ENCODE measurements at places on chromosomes 2 and 18.

DNA sequence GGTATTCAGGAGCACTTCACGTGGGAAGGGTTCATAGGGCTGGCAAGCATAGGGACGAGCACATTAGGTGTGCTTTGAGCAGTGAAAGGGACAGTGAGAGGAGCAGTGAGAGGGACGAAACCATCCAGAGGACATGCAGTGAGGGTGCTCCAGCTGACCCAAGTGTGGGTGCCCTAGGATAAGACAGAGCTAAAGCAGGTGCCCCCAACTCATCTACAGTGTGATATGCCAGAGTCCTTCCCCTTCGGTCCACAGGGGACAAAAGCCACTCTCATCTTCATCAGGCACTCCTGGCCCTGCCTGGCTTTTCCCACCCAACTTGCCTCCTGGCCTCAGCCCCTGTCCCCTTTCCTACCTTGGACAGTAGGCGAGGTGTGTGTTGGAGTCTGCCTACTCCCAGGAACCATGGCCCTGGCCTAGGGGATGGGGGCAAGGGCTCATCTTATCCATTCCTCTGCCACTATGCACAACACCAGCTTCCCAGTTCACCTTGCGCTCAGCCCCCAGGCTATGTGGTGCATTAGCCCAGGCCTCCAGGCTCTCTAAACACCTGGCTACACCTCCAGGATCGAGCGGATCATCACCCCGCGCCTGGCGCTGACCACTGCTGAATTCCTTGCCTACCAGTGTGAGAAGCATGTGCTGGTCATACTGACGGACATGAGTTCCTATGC lies 16.1 kb upstream of the ANKRD53 start:
- no peak for DNase-seq

GRCh38 chr2:43934567-43934966 lies 61.2 kb downstream of the LRPPRC start:
- DNase-seq, result no peak

DNA sequence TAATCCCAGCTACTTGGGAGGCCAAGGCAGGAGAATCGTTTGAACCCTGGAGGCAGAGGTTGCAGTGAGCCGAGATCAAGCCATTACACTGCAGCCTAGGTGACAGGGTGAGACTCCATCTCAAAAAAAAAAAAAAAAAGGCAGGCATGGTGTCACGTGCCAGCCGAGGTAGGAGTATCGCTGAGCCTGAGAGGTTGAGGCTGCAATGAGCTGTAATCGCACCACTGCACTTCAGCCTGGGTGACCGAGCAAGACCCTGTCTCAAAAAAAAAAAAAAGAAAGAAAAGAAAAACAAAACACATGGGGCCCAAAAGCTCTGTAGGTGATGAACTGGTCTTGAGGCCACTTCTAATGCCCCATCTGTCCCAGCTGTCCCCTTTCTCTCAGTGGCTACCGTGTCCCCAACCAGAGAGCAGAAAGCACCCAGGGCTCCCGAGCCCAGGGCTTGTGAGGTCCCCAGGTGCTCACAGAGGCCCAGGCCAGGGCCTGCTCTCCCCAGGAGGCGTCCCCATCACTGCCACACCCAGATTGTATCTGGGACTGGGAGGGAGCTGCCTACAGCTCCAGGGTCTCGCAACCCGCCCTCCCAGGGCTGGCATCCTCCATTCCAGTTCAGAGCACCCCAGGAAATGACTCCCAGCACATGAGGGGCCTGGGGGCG lies 8.5 kb downstream of the KLHL30 start:
- no peak for DNase-seq

GRCh38 chr2:147331790-147332419 lies 512.9 kb upstream of the ACVR2A start:
- no peak for DNase-seq

DNA sequence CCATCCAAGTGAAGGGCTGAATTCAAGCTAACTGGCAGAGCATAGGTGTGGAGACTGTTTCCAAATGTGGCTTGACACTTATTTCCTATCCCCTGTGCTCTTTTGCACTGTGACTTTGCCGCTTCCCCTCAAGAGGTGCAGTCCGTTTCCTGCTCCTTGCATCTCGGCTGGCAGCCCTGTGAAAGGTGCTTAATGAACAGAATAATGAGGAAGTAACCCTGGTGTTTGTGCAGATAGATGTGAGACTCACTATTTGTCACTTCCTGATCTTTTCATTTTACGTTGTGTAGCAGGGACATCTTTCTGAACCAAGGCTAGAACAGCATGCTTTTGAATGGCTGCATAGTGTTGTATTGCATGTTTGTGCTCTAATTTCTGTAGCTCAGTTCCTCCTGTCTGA lies 60.8 kb downstream of the CEP192 start:
- no peak for DNase-seq

DNA sequence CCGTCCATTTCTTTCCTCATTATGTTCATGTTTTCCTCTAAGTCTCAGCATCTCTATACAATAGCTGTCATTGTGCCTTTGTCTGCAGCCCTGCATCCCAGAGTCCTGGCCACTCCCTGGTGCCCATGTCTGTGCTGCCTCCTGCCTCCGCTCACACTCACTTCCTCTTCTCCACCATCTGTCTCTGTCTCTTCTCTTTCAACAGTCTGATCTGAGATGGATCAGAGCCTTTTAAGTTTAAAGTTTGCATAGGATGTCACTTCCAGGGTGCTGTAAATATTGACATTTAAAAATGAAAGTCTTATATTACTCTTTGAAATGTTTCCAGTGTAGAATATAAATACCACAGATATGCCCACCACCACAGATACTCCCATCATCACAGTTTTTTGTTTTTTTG lies 42.7 kb downstream of the UBE2F start:
- DNase-seq, result no peak

GRCh38 chr2:84940088-84940470 lies 30.9 kb upstream of the KCMF1 start:
- no peak for DNase-seq

- DNase-seq, result no peak
Measured at GRCh38 chr18:41982942-41983660, 28.1 kb downstream of the PIK3C3 start.

DNA sequence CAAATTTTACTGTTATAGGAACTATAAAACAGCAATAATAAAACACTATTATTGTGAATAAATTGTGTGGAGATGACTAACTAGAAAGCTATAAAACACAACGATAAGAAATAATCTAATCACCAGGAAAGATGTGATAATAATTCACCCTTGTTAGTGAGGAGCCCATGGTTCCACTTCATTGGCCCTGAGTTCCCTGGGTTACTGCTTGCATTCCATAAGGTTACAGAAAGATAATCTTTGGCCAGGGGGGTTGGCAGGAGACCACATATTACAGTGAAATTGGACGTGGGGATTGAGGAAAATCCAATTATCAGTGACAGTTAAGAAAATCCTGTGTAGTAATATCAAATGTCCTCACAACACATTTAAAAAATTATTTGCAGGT lies 2.5 kb upstream of the CPO start:
- no peak for DNase-seq

DNA sequence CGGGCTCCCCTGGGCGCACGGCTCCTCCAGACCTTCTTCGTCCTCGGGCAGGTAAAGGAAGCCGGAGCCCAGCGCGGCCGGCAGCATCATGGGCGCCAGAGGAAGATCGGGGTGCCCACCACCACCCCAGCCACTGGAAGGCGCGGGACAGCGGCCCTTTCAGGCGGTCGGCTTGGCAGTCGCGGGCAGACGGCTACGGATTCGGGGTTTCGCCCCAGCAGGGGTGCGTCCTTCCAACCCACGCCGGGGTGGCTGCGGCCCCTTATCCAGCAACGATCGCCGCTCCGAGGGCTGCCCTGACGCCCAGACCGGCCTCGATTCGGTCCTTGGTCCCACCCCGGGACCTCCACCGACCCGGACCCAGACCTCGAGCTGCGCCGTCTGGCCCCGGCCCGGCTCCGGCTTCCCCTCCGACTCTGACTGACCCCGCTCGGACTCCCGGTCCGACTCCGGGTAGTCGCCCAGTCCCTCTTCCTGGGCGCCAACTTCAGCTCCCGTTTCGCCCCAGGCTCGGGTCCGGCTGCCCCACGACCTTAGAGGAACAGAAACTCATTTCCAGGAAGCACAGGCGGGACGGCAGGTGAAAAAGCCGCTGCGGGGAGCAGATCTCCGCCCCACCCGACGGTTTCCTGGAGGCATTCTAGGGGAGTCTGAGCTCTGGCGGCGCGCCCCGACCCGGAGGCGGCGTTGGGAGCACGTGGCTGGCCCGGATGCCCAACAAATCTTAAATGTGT lies 30.2 kb upstream of the SSB start:
- no peak for DNase-seq

DNA sequence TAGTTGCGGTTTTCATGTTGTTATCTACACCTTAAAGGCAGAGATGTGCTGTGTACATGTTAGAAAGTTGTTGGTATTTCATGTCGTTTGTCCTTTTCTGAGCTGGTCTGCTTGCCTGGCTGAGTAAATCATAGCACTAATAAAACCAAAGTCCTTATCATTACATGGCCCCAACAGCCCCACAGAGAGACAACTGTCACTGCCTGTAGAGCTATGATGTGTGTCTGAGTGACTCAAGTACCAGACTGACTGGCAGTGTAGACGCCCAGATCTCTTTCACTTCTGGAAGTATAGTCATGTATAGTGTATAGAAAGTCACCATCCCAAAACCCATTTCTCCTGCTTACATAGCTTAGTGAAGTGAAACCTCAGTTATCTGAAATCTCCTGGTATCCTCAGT lies 4.3 kb downstream of the SOCS6 start:
- no peak for DNase-seq

Measured in HuH-7.5 (cell line).